ENCODE measurements at places on chromosomes 2 and 18.
A peak's percentile ranks its signal among the peaks of the same experiment; 100 is the strongest.

- peak; percentile 14 for DNase-seq
Measured at GRCh38 chr18:62716619-62717168, 1.4 kb downstream of the PHLPP1 start.

DNA sequence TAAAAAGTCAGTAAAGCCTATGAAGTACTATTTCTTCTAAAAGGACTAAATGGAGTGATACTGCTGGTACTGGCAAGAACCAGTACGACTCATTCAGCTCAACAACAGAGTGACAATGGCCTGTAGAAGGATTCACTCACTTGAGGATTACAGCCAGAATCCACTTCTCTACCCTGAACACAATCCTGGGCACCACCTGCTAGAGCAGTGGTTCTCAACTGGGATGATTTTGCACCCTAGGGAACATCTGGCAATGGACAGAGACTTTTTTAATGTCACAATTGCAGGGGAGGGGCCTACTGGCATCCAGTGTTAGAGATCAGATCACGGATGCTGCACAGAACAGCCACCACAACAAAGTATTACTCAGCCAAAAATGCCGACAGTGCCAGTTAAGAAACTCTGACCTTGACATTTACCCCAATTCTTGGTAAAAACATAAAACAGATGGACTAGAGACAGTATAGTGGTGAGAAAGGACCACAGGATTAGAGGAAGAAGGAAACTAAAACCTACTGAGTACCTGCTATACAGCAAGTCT is 5.0 kb downstream of the SPIRE1 start:
- DNase-seq = no peak

DNA sequence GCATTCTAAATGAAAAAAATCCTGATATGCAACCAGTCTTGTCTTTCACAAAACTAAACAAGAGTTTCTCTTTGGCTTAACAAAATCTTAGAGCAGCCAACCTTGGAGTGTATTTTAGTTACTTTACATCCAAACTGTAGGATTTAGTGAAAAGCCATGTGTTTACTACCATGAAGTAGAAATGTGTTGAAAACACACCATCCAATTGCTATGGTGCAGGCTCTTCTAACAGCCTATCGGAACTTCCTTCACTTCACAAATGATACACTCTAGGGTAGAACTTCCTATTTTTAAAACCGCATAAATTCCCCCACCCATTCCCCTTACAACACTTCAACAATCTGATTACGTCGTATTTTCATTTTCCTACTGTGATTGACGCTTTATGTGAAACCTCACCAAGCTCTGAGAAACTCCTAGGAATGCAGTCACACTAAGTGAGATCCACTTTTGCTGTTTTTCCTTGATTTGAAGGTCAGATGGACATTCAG is 74.4 kb upstream of the MAP4K4 start:
- no peak for DNase-seq

DNA sequence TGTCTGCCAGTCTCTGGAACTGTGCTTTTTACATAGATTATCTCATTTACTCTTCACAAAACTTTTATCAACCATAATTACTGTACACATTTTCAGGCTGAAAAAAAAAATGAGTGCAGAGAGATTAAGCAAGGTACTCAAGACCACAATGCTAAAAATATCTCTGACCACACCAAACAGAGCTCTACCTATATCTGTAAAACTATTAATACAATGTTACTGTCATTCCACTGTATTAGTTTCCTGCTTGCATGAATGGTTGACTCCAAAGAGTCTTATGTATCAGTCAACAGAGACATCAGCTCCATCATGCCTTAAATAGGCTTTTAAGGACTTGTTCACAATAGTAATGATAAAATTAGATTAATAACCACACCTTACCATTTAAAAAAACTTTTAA is 134.7 kb upstream of the CCDC150 start:
- DNase-seq = no peak

DNA sequence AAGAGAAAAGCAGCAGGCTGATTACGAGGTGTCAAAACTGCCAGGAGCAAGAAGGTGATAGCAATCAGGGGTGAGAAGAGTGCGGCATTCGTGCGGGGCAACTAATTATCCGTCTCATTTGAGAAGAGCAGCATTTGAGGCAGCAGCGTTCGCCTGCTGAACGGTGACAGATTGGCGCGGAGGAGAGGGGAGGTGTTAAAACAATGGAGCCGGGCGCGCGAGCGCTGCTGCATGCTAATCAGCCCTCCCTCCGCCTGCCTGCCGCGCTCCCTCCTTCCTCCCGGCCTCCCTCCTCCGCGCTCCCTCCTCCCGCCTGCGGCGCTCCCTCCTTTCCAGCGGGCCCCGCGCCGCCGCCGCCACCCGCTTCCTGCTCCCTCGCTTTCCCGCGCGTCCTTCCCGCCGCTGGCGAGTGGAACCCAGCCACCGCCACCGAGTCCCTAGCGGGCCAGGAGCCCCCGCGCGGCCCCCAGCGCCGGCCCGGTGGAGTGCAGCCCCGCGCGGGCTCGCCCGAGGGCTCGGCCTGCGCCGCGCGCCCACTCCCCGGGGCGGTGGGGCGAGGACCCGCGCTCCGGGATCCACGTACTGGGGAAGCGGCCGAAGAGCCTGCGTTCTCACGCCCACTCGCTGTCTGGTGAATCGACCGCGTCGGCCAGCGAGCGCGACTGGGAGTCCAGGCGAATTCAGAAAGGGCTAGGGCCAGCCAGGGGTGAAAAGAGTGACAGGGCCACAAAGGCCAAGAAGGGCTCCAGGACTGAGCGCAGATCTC is 69.5 kb upstream of the PSMD14 start:
- peak; percentile 33 for DNase-seq

- no peak for DNase-seq
Measured at GRCh38 chr2:135664623-135665068, 77.0 kb upstream of the UBXN4 start.

DNA sequence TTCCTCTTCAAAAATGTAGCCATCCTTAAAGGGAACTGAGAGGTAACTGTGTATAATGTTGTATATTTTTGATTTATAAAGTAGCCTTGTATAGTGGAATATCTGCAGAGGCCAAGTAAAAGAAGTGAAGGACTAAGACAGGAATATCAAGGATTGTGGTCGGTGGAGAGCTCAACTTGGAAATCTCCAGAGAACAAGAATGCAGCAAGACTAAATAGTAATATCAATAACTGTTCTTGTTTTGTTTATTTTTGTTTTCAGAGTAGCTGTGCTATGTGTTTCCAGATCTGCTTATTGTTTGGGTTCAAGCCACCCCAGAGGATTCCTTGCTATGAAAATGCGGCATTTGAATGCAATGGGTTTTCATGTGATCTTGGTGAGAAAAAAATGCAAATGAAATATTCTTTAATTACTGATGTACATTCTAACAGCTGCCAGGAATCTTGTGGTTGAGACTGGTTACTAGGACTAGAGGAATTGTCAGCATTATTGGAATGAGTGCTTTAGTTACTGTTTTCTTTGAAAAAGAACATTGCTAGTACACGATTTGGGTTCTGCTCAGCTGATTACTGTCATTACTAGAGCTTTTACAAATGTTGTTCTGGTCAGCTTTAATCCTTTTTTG is 25.0 kb downstream of the FASTKD2 start:
- DNase-seq = no peak

DNA sequence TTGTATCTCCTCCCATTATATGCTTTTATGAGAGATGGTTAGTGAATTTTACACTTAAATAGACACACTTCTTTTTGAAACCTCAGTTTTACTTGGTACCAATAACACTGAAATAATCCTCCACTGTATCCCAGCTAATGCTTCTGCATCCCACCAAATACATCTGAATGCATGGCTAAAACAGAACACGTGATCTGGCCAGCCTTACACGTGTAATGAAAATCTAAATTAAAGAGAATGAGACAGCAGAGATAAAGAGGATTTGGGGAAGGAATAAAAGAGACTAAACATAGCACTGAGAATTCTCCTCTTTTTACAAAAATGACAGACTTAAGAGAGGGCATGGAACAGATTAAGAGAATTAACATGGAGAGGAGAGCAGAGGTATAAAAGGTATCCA is 612.2 kb downstream of the NRXN1 start:
- DNase-seq = no peak

All from activated T-cell treated with anti-CD3 and anti-CD28 coated beads for 4 hours (primary cell).